Fibroblast of gingiva (primary cell): ENCODE measurements at places on chromosomes 3 and 15.

DNA sequence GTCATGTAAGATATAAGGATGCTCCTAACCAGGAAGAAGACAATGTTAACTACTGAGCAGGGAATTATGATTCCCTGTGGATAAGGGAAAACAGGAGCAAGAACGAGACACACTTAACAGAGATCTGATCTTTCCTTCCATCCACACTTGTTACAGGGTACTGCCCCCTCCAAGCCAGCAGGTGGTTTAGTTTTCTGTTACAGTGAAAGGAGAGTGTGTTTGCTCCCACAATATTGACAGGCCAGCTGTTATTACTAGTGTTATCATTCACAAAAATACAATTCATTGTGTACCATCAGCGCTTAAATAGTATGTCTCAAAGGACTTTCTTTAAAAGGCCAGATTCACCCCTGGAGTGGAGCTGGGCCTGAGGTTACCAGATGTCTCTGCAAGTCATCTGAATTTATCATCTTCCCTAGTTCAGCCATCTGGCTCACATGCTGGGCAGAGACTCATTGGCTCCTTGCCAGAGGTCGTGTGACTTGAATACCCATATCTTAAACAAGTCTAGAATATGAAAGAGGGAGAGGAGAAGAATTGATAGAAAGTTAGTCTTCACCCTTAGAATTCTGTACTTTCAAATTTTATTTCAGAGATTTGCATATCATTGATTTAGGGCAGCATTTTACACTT lies 16.8 kb upstream of the FMN1 start:
- no peak for DNase-seq

- no peak for DNase-seq
Measured at GRCh38 chr15:41494922-41495735, 1.5 kb downstream of the ITPKA start.

- no peak for DNase-seq
Measured at GRCh38 chr3:19065027-19065426, 83.3 kb upstream of the KCNH8 start.

DNA sequence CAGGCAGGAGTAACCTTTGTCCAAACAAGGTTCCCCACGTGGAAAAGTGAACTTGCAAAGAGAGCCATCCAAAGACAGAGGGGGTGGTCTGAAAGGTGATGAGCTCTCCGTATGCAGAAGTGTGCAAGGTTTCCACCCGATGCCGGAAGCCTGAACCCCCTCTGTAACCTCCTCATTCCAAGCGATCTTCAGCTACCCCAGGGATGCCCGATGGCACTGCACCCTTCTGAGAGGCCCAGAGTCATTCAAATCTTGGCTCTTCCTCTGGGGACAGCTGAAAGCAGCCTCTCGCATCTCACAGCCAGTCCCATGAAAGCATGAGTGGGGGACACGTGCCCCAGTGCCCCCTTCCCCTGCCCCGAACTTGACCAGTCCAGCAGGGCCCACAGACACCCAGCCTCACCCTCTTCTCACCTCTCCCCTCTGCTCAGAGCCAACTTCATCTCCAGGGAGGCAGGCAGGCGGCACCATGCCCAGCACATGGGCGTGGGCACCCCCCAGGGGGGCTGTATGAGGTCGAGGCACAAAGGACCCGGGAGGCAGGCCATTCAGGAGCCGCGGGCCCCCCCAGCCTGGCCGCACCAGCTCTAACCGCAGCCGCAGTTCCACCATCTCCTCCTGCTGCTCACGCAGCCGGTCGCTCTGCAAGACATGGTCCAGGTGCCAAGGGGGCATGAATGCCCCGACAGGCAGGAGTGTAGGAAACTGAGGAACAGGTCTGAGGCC lies 8.7 kb downstream of the KIF7 start:
- no peak for DNase-seq

- DNase-seq: no peak
Measured at GRCh38 chr3:14491396-14492190, 48.5 kb downstream of the GRIP2 start.

DNA sequence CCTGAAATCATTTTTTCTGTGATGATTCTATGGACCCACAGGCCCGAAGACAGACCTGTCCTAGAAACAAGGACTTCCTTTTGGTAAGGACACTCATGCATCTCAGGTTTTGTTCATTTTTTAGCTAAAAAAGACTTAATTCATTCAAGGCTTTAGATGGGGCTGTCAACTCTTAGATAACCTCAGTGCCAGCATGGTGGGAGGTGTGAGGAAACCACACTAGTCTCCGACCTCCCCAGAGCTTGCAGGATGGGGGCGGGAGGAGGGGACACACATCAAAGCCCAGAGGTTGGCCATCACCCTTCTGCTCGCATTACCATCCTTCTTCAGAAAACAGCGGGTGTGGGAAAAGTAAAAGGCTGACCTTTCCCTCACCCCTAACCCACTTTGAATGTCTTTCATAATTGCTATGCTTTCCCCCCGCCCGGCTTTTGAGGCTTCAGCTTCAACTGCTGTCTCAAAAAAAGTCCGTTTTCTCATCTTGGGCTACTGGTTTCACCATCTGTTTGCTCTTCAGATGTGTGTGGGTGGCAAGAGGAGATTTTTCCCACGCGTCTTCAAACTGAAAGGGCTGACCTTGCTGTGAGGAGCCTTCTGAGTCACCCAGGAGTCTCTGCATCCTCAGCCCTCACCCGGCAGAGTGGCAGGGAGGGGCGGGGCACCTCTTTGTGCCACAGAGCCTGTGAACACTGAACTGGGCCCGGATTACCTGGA lies 27.6 kb upstream of the CXCR6 start:
- peak; percentile 40 for DNase-seq

- no peak for DNase-seq
Measured at GRCh38 chr3:160780245-160780644, 24.2 kb downstream of the PPM1L start.

- DNase-seq: no peak
Measured at GRCh38 chr3:30952786-30953185, 58.3 kb upstream of the GADL1 start.

GRCh38 chr3:7779331-7779730 lies 722.3 kb upstream of the LMCD1 start:
- no peak for DNase-seq

- no peak for DNase-seq
Measured at GRCh38 chr15:73175382-73175781, 123.1 kb downstream of the NEO1 start.

DNA sequence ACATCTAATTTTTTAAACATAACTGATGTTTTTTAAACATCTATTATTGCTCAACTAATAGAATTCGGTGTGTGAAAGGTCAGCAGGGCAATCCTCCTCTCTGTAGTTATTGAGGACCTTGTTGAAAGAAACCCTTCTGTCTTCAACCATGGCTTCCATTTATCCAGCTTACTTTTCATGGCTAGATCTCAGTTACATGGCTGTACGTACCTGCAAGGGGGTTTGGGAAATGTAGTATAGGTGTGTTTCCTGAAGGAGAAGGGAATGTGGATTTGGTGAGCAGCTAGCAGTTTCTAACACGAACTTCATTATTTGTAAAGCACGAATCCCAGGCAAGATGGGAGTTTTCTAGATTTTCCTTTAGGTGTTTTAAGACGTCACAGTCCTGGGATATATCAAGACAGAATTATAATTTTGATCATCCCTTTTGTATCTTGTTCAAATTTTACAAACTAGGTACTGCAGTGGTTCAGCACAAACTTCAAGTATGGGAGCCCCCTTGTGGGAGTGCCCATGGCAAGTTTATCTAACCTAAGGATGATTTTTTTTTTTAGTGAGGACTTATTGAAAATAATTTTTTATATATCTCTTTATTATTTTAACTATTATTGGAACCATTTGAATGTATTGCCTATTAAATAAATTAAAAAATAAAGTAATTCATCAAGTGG lies 41.6 kb downstream of the FBXL2 start:
- DNase-seq: no peak

DNA sequence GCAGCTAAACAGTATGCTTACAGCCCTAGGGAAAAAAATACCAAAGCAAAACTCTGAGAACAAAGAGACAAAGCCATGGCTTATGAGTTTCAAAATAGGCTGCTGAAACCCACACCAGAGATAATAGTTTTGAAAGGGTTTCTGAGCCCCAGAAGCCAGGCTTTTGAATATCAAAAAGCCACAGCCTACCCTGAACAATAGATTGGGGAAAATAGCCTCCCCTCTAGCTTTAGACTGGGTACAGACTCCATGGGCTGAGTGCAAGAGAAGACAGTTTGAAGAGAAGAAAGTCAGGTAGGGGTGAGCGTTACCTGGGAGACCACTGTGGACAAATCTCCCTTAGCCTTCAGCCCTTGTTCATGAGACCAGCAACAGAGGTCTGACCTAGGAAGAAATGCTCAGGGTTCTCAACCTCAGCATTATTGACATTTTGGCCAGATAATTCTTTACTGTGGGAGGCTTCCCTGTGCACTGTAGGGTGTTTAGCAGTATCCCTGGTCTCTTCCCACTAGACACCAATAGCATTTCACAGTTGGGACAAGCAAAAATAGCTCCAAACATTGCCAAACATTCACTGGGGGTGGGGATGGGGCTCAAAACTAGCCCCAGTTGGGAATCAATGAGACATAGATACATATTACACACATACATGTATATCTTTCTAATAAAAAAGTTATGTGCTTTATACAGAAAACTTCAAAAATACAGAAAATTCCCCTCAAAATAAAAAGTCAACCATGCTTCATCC lies 11.6 kb upstream of the TAFA4 start:
- DNase-seq: no peak

GRCh38 chr3:18761530-18761929 lies 336.4 kb upstream of the SATB1 start:
- DNase-seq: no peak

- no peak for DNase-seq
Measured at GRCh38 chr3:14413381-14414071, 11.1 kb downstream of the SLC6A6 start.

DNA sequence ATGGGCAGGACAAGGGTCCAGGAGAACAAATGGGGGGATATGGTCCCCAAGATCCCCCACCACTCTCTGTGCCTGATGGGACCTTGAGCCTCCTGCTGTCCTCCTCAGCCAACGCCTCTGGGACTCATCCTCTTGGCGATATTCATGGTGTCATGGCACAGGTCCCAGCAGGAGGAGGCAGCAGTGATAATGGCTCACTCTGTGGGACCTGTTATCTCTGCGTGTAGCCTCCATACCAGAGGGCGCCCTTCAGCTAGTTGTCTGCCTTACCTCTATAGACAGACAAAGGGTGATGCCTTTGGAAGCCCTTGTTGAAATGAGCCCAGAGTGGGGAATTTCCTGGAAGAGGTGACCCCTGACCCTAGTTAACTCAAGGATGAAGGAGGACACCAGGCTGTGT lies 7.4 kb downstream of the ZBTB47 start:
- DNase-seq: no peak

GRCh38 chr3:184539801-184540435 lies 21.7 kb upstream of the EPHB3 start:
- DNase-seq: no peak

DNA sequence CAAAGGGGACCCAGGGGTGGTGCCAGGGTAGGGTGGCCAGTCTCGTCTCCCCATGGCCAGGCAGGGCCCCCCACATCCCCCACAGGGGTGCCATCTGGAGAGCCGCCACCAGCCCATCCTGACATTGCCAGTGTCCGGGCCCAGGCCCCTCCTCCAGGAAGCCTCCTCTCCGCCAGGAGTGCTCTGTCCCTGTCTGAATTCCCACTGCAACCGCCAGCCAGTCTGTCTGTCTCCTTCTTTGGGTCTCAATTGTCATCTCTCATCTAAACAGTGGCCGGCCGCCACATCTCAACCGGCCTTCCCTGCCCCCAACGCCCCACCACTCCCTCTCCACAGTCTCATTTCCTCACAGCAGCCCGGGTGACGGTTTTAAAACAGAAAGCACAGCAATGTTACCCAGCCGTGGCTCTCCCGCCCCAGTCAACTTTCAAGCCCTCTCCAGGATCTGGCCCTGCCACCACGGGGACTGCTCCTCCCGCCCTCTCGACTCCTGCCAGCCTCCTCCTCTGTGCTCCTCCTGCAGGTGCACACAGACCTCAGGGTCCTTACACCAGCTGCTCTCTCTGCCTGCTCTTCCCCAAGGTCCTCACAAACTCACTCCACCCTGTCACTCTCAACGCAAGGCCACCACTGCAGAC lies 57.0 kb downstream of the IQSEC1 start:
- no peak for DNase-seq

- DNase-seq: no peak
Measured at GRCh38 chr3:181730316-181730715, 18.6 kb downstream of the SOX2 start.

DNA sequence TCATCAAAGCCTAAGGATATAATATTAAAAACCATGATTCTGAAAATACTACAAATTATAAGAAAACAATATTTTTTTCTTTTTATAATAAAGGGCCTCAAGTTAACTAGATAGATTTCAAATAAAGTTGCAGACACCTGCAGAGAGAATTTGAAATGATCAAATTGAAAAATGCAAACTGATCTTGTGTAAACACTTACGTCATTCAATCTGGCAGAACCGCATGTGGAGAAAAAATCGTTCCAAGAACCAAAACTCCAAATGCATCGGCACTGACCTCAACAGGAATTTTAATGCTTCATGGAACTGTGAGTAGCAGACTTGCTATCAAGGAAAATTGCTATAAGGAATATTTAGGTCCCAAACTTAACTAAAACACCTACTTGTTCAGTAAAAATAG lies 17.2 kb downstream of the CPA3 start:
- peak; percentile 48 for DNase-seq

DNA sequence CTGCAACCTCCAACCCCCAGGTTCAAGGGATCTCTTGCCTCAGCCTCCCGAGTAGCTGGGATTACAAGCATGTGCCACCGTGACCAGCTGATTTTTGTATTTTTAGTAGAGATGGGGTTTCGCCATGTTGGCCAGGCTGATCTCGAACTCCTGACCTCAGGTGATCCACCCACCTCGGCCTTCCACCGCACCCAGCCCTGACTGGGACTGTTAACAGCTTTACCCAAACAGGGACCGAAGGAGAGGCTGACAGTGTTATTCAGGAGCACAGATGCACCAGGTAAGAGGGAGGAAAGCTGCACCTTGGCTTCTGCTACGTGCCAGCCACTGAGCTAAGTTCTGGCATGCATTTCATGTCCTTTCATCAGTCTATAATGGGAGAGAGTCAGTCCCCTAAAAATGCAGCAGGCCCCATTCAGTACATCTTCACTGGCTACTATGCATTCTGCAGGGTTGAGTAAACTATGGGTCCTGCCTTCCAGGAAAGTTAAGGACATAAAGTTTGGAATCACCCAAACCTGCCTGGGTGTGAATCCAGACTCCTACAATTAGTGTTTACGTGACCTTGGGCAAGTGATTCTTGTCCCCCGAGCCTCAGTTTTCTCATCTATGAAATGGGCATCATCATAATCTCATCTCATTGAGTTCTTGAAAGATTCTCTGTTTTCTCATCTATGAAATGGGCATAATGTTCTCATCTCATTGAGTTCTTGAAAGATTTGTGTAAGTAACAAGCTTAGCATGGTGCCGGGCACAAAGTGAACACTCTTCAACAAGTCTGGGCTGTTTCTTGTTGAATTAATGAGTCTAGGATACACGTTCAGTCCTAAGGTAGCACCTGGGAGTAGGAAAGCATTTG lies 82.2 kb downstream of the CPN2 start:
- no peak for DNase-seq

- no peak for DNase-seq
Measured at GRCh38 chr3:37588758-37589157, 272.9 kb upstream of the CTDSPL start.

GRCh38 chr3:123083383-123084124 lies 16.7 kb downstream of the PDIA5 start:
- no peak for DNase-seq
